ENCODE measurements at places on chromosomes 3 and 15.

DNA sequence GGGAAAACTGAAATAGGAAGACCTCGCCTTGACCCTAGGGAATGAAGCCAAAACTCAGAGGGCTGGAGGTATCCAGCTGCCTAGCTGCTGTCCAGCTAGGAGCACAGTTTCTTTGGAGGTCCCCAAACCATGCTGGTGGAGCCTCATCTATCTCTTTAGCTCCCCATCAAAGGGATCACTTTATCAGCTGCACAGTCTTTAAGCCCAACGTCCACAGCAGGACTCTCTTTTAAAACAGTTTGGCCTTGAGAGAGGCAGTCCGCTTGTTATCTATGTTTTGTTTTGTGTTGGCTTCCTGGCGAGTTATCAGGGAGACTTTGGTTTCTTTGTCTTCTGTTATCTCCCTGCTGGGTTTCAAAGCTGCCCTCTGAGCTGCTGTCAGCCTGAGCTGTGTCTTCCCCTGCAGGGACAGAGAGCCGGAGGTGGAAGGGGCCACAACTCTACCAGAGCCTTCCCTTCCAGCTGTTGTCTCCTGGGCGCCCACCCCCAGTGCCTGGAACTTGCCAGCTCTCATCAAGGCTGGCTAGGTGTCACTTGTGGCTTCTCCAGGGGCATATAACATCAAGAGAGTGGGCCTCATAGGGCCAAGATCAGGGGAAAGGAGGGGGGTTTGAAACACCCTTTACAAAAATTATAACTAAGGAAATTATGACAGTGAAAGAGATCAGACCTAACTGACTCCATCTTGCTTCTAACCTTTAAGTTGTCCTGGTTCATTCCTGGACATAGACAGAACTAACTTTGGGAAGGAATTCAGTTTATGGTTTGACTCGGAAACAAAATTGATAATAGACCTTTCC, 61.4 kb upstream of the C15orf39 start:
- H3K27me3 ChIP-seq: no peaks in the 10 kb centered on the region
- H3K27ac ChIP-seq: no peak overlapping the region
- no peaks in the 10 kb centered on the region for H3K4me1 ChIP-seq
- H3K36me3 ChIP-seq: no peaks in the 10 kb centered on the region
- no peak for DNase-seq

DNA sequence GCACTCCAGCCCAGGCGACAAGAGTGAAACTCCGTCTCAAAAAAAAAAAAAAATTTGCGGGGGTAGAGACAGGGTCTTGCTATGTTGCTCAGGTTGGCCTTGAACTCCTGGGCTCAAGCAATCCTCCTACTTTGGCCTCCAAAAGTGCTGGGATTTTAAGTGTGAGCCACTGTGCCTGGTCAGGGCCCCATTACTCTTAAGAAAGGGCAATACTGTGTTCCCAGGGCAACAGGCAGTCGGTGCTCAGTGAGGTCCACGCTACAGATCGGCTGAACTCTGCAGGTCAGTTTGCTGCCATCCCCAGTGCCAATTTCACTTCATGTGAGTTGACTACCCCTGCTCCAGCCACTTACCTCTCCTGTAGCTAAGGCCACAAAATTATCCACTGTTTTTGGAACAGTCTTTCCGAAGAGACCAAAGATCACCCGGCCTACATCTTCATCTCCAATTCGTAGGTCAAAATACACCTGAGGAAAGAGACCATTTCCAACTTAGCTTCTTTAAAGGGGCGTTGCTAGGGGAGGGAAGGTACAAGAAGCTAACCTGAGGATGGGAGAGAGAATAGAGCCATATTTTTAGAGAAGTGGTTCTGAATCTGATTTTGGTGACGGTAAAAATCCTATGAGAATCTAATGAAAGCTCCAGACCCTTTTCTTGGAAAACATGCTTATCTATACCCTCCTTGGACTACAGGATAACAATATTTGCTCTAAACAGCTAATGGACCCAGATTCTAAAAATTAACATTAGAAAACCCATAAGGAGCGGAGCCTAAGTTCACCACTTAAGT, 939 bp downstream of the PPIB start:
- H3K36me3 ChIP-seq: peaks cover 48% of the 10 kb centered on the region
- H3K27ac ChIP-seq: peak overlapping the region; percentile 84
- no peaks in the 10 kb centered on the region for H3K27me3 ChIP-seq
- peak overlapping the region; percentile 74 for H3K4me3 ChIP-seq

DNA sequence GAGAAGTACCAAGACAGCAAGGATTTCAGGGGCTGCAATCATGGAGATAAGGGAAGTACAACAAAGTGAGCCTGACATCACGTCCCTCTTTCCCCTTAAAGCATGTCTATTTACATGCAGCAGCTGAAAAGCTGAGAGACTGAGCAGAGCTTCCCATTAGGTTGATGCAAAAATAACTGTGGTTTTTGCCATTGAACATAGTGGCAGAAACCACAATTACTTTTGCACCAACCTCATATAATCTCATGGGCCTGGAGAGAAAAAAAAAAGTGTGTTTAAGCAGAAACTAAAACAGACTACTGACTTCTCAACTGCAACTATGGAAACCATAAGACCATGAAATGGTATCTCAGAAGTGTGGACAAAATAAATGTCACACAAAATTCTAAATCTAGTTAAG, 48.3 kb downstream of the CCDC12 start:
- no peaks in the 10 kb centered on the region for H3K4me1 ChIP-seq
- peaks cover 31% of the 10 kb centered on the region for H3K36me3 ChIP-seq
- H3K27me3 ChIP-seq: no peaks in the 10 kb centered on the region
- no peak overlapping the region for H3K4me3 ChIP-seq
- DNase-seq: no peak

- no peaks in the 10 kb centered on the region for H3K36me3 ChIP-seq
- H3K27ac ChIP-seq: no peak overlapping the region
- H3K27me3 ChIP-seq: no peaks in the 10 kb centered on the region
- no peaks in the 10 kb centered on the region for H3K4me1 ChIP-seq
- no peak overlapping the region for H3K4me3 ChIP-seq
- DNase-seq: no peak
These were observed 75.4 kb upstream of the POMGNT2 start for GRCh38 chr3:43181202-43181821.

- DNase-seq: peak; percentile 76
- peak overlapping the region; percentile 89 for H3K27ac ChIP-seq
- no peaks in the 10 kb centered on the region for H3K36me3 ChIP-seq
- H3K27me3 ChIP-seq: no peaks in the 10 kb centered on the region
- peaks cover 17% of the 10 kb centered on the region for H3K4me1 ChIP-seq
These were observed 528 bp downstream of the LPCAT4 start for GRCh38 chr15:34366271-34367065.

GRCh38 chr15:38438031-38438986, 15.6 kb upstream of the FAM98B start:
- no peak overlapping the region for H3K4me3 ChIP-seq
- DNase-seq: no peak
- no peaks in the 10 kb centered on the region for H3K27me3 ChIP-seq
- no peaks in the 10 kb centered on the region for H3K36me3 ChIP-seq

- no peaks in the 10 kb centered on the region for H3K27me3 ChIP-seq
- no peak overlapping the region for H3K27ac ChIP-seq
- DNase-seq: no peak
- no peaks in the 10 kb centered on the region for H3K4me1 ChIP-seq
- H3K4me3 ChIP-seq: no peak overlapping the region
These were observed 65.5 kb downstream of the CCR4 start for GRCh38 chr3:33016846-33017405.

Data from tibial artery (tissue), 4 donors.